Stimulated activated CD8-positive, alpha-beta memory T cell treated with anti-CD3 and anti-CD28 coated beads, Interleukin-4, amount 100 ng/mL, for 1 hour (primary cell): ENCODE measurements at places on chromosomes 7 and 10.

GRCh38 chr10:121732656-121733445 lies 134.6 kb upstream of the FGFR2 start:
- no peak for DNase-seq

GRCh38 chr7:152859781-152860191 lies 100.2 kb downstream of the ACTR3B start:
- no peak for DNase-seq

GRCh38 chr10:28728366-28728765 lies 51.0 kb downstream of the BAMBI start:
- DNase-seq: no peak

DNA sequence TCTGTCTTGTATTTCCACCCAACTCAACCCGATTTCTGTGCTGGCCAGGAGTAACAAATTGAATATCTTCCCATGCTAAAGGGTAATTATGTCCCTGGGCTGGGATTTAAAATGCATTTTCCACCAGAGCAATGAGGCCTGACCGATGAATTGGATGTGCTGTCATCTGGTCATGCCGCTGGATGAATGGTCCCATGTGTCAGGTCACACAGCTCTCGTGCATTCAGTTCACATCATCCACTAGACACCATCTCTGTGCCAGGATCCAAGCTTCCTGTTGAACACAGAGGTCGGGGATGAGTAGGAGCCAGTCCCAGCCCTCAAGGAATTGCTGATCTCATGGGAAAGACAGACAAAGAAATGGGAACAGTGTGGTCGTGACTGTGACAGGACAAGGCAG lies 200.8 kb downstream of the ADRA2A start:
- no peak for DNase-seq

DNA sequence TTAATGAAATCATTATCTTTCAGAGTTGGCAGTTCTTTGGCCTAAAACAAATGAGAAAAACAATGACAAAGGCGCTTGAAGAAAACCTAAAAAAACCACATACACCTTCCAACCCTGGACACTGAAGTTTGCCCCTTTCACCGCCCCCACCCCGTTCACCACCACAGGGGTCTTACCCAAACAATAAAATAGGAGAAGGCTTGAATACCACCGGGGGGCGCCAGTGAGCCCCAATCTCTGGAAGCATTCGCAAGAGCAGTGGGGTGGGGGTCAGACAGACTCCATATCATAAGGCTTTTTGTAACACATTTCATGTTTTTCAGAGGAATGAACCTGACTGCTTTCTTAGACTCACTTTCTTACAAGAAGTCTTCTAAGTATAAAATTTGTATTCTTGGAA lies 163.6 kb downstream of the PIP4K2A start:
- DNase-seq: peak; percentile 37

GRCh38 chr7:47756636-47757035 lies 174.7 kb upstream of the TNS3 start:
- no peak for DNase-seq

DNA sequence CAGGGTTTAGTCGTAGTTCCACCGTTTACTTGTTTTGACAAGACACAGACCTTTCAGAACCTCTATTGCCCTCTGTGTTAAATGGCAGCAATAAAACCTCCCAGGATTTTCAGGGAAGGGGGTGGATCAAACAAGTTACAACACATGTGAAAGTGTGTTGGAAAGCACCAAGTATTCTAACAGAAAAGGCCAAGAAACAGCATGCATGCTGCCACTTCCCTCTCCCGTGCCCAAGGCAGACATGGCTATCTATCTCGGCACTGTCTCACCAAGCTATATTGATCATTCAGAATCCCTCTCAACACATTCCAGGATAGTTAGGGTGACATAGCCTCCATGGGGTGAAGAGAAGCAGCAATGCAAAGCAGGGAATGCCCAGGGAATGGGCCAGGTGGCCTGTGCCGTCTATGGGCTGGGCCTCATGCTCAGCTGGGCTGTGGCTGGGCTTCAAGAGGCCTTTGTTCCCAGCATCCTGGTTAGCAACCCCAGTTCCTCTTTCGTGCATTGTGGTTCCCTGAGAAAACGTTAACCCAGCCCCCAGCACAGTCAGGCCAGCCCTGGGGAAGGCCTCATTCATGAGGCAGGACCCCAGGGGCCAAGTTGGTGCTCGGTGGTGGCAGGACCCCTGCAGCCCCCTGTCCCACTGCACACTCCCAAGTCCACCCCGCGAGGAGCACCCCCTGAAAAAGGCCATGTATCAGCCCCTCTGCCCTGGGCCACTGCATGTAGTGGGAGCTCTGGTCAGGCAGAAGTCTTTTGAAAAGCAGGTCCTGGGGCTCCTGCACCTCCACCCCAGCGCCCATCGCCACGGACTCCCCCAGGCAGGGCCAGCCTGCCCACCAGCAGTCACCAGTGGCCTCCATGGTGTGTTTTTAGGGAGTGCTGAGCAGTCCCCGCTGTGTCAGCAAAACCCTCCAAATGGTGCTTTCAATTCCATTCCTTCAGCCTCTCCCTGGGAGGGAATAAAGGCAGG lies 25.5 kb downstream of the VSIR start:
- no peak for DNase-seq

DNA sequence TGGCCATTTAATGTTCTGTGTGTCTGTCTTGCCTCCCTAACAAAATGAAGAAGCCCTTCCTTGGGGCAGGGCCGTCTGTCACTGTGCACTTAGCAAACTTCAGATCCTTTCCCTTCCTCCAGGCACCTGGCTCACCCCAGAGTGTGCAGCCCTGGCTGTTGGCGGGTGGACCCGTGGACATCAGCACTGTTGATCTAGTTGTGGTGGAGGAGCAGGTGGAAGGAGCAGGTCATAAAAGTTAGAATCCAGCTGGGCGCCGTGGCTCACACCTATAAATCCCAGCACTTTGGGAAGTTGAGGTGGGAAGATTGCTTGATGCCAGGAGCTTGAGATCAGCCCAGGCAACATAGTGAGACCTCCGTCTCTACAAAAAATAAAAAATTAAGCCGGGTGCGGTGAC lies 12.7 kb downstream of the RAB19 start:
- no peak for DNase-seq

GRCh38 chr7:156840134-156840533 lies 52.8 kb downstream of the LMBR1 start:
- DNase-seq: no peak

DNA sequence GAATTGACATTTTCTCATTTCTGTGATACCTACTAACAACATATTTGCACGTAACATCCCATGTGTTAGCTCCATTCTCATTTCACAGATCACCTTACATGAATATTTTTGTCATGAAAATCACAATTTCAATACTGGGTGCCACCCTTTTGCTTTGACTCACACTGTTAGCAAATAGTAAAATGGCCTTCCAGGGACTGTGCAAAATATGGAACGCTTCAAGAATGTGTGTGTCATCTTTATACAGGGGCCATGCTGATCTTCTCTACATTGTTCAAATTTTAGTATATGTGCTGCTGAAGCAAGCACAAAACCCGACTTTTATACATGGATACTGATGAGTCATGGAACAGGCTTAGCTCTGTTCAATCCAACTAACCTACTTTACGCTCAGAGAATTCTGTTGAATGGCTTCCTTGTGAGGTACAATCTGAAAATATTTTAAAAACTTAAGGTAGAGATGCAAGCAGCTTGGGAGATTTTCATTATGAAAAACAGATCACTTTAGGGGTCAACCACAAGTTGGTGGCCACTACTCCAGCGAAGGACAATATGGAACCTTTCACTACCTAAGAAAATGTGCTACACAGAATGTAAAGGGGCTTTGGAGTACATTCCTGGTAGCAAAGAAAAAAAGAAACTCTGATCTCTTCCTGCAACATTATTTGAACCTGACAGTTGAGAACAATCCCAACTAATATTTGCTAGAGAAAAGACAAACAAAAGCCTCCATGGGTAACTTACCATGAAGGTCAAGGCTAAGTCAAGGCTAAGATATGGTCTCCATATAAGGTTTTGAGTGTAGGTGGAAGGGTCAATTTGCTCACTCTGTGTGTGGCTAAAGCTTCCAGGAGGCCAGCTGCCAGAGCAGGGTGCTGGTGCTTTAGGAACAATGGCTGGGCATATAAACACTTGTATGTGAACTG lies 11.9 kb downstream of the ANKRD26 start:
- no peak for DNase-seq

GRCh38 chr10:14776546-14776945 lies 1.8 kb upstream of the FAM107B start:
- DNase-seq: no peak

GRCh38 chr10:93198401-93199131 lies 124.9 kb downstream of the CYP26A1 start:
- DNase-seq: no peak

- DNase-seq: no peak
Measured at GRCh38 chr7:131008840-131009711, 275.1 kb upstream of the KLF14 start.

GRCh38 chr7:55108401-55108800 lies 89.6 kb downstream of the EGFR start:
- DNase-seq: no peak

- no peak for DNase-seq
Measured at GRCh38 chr10:44463511-44464121, 78.7 kb upstream of the CXCL12 start.

- no peak for DNase-seq
Measured at GRCh38 chr7:26681819-26682418, 182.5 kb downstream of the SKAP2 start.

- DNase-seq: no peak
Measured at GRCh38 chr10:80709866-80710265, 172.2 kb downstream of the SH2D4B start.

DNA sequence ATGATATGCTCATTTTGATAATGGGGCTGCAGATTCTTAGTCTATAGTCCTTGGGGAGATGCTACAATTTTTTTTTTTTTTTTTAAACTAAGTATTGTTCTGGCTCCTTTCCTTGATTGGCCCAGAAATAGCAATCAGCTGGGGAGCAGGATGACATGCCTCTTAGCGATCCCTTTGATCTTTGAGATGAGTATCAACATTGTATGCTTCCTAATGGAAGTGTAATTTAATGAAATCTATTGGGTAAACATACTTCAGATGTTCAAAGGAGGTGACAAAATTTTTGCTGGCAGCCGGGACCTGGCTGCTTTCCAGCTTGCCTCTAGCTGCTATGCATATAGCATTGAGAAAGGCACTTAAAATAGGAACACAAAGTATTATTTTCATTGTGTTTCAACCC lies 43.5 kb downstream of the VTI1A start:
- DNase-seq: no peak

- no peak for DNase-seq
Measured at GRCh38 chr7:133977409-133978274, 149.5 kb upstream of the LRGUK start.

DNA sequence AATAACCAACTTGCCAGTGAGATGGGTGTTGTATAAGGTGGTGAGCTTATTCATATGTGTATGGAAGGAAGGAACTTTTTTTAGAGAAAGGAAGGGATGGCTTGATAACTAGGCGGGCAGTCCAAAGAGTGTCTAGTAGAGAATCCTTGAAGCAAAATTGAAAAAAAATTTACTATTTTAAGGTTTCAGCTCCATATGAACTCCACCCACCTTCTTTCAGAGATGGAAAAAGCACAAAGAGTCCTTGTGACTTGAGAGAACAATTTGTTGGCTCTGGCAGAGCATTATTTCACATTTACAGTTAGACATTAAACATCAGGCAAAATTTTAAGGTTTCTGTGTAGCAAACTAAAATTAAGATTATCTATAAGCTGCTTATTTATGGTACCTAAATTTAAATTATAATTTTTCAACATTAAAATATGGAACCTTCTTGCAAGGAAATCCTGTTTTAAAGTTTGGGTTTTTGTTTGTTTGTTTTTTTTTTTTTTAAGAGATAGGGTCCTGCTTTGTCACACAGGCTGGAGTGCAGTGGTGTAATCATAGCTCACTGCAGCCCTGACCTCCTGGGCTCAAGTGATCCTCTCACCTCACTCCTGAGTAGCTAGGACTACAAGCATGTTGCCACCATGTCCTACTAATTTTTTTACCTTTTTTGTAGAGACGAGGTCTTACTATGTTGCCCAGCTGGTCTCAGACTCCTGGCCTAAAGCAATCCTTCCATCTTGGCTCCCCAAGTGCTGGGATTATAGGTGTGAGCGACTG lies 12.2 kb downstream of the PTPN12 start:
- DNase-seq: no peak

DNA sequence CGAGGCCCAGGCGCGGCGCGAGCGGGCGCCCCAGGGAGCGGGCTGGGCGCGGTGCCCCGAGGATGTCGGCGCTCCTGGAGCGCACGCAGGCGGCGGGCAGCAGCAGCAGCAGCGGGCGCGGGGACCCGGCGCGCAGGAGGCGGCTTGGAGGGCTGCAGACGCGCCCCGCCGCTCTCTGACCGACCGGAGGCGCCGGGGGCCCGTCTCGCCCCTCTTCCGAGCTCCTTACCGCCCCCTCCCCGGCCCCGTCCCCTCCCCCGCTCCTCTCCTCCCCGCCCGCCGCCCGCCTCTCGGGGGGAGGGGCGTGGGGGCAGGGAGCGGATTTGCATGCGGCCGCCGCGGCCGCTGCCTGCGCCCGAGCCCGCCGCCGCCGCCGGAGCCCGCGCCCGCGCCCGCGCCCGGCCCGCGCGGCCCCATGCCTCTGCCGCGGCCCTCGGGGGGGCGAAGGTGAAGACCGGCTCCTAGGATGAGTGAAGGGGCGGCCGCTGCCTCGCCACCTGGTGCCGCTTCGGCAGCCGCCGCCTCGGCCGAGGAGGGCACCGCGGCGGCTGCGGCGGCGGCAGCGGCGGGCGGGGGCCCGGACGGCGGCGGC lies at the start of gene NRG3:
NRG3 (plus strand) TSS at position 320 of the 592 bp plus-strand sequence.
- DNase-seq: no peak

- no peak for DNase-seq
Measured at GRCh38 chr10:21057989-21058388, 160.9 kb upstream of the NEBL start.

- DNase-seq: no peak
Measured at GRCh38 chr10:3808689-3809199, 23.7 kb upstream of the KLF6 start.

- no peak for DNase-seq
Measured at GRCh38 chr7:81300753-81301152, 381.9 kb upstream of the SEMA3C start.

DNA sequence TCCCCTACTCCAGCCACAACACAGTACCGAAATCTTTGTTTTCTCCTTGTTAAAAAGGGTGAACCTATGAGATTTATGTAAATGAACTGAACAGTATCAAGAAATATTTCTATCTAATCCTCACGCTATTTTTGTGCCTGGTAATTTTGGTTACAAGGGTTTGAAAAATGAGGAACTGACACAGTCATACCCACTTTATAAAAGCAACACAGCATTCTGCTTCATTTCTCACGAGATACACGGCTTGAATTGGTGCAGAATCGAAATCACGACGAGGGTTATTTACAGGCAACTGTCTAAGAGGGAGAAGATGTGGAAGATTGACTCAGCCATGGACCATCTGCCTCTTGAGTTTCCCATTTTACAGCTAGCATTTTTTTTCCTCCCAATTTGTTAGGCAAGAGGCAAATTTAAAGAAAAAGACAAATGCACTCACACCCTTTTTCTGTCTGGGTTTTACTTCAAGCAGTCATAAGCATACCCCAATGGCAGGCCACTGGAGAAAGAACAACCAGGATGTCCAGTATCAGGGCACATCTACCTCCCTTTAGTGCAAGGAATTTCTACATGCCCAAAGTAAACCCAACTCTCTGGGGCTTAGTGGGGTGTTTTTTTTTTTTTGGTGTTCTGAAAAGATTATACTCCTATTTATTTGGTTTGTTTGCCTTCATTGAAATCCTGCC lies 108.1 kb downstream of the ITGB8 start:
- no peak for DNase-seq

- DNase-seq: no peak
Measured at GRCh38 chr10:66925896-66926715, at the start of gene LRRTM3. Gene LRRTM3 (plus strand): TSS chr10:66926036.

GRCh38 chr10:35464825-35465456 lies 128.6 kb downstream of the CCNY start:
- no peak for DNase-seq
